ENCODE measurements at places on chromosomes 2 and 18.

GRCh38 chr2:121489911-121490583, 40.6 kb upstream of the RNU4ATAC start:
- no peak for DNase-seq

GRCh38 chr2:234939576-234939975, 12.2 kb upstream of the SH3BP4 start:
- DNase-seq: no peak

- no peak for DNase-seq
Observed at GRCh38 chr18:40904295-40904694, 1050.7 kb upstream of the PIK3C3 start.

GRCh38 chr18:60040971-60041370, 141.2 kb downstream of the PMAIP1 start:
- DNase-seq: no peak

DNA sequence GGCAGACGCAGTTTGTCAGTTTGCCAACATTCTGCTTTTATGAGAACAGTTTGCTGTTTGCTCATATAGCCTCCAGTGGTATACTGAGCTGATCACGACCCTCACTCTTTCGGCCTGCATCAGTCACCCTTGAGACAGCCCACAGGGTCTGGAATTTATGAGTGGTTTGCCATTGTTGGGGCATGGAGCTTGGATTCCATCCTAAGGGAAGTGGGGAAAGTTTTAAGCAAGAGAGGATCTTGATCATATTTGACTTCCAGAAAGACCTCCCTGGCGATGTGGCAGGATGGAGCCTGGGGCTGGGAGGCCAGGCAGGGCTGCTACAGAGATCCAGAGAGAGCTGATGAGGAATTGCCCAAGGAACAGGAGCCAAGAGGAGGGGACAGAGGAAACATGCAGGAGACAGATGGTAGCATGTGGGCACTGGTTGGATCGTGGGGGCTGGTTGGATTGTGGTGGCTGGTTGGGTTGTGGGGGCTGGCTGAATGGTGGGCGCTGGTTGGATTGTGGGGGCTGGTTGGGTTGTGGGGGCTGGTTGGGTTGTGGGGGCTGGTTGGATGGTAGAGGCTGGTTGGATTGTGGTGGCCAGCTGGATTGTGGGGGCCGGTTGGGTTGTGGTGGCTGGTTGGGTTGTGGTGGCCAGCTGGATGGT, 27.3 kb upstream of the GPR17 start:
- no peak for DNase-seq

GRCh38 chr2:190488516-190489233, 45.8 kb downstream of the NEMP2 start:
- DNase-seq: no peak

- DNase-seq: no peak
Observed at GRCh38 chr18:47771922-47772321, 158.5 kb downstream of the SMAD2 start.

- DNase-seq: no peak
Observed at GRCh38 chr18:63257453-63257852, 62.1 kb downstream of the BCL2 start.

DNA sequence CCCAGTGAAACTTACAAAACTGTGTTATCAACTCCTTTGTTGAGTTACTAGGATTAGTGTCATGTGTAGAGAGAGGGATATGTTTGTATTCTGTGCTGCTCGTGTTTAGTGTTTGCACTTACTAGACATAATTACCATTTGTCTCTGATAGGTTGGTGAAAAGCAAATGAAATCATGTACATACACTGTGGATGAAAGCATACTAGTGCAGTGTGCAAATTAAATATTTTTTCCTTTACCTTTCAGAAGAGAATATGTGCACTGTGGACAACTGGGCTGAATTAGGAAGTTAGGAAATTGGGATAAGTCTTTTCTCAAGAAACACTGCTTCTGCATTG, 1.2 kb downstream of the KIAA1328 start:
- DNase-seq: no peak

Measured in NB4 (cell line).